ENCODE measurements at places on chromosomes 4 and X.

GRCh38 chrX:19659929-19660328 lies 144.6 kb upstream of the MAP3K15 start:
- no peak for DNase-seq

GRCh38 chrX:31099536-31100090 lies 27.8 kb upstream of the FTHL17 start:
- peak; percentile 21 for DNase-seq

DNA sequence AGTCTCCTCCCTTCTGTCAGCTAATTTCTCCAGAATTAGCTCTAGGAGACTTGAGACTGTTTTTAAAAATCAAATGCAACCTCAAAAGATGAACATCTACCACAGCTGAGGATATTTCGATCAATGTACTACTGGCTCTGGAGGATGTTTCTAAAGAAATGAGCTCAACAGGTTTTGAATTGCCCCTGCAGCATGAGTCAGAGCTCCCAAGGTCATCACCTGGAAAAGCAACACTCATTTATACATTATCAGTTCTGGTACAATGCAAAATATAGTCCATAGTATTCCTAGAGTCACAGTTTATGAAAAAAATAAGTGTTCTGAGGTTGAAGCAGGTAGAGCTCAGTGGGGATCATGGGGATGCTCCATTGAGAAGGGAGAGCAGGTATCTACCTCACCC lies 50.8 kb upstream of the MCF2 start:
- DNase-seq: no peak

DNA sequence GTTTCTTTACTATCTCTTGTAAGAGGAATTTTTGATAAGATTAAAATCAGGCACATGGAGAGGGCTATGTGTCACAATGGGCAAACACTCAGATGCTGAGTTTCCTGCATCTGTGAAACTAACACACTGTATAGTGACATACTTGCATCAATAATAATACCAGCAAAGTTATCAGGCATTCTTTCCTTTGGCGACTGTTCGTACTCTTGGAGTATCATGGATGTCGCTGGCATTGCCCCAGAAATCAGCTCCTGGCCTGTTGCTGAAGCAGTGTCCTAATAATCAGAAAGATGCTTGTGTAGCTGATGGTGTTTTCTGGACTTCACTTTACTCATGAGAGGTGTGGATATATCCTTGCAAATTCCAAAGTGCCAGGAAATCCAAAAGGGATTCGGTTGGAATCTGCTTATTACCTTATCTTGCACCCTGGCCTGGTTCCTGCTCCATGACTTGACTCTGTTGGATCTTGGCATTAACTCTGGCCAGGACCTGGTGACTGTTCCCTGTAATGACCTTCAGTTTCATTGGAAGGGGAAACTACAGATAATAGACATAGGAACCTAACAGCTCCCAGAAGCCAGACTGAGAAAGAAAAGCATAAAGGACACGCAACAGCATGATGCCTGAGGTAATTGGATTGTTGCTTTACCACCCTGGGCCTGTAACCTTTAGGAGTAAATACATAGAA lies 762.5 kb upstream of the GRIA3 start:
- DNase-seq: no peak

DNA sequence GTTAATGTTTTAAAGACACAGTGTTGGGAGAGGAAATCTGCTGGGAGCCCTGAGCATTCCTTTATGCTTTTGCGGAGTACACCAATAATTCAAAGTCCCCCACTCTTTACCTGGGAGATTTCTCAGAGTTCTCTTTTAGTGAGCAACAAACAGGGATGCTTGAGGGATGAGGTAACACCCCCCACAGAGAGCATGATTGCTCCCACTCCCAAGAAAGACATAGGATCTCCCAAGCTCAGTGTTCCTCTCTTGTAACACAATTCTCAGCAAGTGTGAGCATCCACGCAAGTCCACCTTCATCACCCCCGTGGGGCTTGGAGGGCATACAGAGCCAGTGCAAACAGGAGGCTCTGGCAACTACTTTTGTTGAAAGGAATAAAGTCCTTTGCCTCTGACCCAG lies 36.1 kb downstream of the GSPT2 start:
- DNase-seq: no peak

- no peak for DNase-seq
Observed at GRCh38 chr4:36747277-36748129, 466.1 kb downstream of the DTHD1 start.

GRCh38 chr4:89136525-89136924 lies 25.2 kb downstream of the TIGD2 start:
- DNase-seq: no peak

GRCh38 chrX:120311727-120312063 lies 434 bp upstream of the TMEM255A start:
- no peak for DNase-seq

- DNase-seq: no peak
Observed at GRCh38 chr4:175246941-175247340, 328.8 kb downstream of the ADAM29 start.

- no peak for DNase-seq
Observed at GRCh38 chr4:39715788-39716187, 17.9 kb downstream of the UBE2K start.

DNA sequence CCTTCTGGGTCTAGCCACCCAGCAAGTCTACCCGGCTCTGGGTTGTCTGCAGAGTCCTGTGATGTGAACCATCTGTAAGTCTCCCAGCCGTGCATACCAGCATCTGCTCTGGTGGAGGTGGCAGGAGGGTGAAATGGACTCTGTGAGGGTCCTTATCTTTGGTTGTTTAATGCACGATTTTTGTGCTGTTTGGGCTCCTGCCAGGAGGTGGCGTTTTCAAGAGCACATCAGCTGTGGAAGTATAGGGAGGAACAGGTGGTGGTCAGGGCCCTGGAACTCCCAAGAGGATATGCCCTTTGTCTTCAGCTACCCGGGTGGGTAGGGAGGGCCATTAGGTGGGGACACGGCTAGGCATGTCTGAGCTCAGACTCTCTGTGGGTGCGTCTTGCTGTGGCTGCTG lies 66.5 kb upstream of the ZFP42 start:
- DNase-seq: peak; percentile 61

DNA sequence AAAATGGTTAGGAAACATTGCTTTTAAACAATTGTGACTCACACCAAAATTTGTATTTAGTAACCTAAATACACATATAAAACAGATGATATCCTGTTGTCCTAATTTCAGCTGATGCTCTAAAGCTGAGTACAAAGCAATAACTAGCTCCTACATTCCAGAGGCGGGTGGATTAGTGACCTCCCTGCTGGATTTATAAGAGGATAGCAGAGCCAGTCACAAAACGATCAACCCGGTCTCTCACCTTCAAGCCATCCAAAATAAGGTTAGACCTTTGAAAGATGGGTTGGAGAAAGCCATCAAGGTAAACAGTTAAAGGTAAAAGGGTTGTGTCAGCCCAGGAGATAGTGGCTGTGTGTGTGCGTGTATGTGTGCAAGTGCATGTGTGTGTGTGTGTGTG lies 43.2 kb upstream of the SFRP2 start:
- no peak for DNase-seq

- no peak for DNase-seq
Observed at GRCh38 chrX:137848266-137848905, 282.5 kb downstream of the ZIC3 start.

- no peak for DNase-seq
Observed at GRCh38 chrX:41875142-41875541, 48.2 kb downstream of the CASK start.

DNA sequence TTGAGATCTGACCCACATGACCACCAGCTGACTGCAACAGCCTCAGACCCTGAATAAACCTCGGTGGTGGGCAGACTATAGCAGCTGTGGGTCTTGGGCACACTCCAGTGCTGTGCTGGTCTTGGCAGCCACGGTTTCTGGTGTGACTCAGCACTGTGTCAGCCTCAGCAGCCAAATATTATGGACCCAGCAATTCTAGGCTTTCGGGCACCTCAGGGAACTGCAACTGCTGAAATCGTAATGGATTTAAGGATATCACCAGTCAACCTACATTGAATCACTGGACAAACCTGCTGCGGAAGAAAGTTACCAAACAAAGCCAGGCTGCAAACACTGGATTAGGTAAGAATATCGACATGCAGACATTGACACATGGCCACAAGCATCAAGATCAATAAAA lies 10.5 kb upstream of the UBE2NL start:
- peak; percentile 19 for DNase-seq

GRCh38 chr4:187711586-187711985 lies 284.0 kb upstream of the ZFP42 start:
- DNase-seq: no peak

DNA sequence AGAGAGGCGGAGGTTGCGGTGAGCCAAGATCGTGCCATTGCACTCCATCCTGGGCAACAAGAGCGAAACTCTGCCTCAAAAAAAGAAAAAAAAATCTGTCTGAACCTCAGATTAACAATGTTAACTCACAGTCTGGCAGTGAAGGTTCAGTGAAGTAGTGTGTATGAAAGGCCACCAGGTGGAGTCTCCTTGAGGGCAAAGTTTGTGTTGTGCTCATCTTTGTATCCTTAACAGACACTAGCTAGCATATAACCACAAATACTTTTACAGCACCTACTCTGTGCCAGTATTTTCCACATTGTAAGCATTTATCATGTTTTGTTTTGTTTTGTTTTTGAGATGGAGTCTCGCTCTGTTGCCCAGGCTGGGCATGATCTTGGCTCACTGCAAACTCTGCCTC lies 46.0 kb upstream of the MGST2 start:
- DNase-seq: peak; percentile 36

DNA sequence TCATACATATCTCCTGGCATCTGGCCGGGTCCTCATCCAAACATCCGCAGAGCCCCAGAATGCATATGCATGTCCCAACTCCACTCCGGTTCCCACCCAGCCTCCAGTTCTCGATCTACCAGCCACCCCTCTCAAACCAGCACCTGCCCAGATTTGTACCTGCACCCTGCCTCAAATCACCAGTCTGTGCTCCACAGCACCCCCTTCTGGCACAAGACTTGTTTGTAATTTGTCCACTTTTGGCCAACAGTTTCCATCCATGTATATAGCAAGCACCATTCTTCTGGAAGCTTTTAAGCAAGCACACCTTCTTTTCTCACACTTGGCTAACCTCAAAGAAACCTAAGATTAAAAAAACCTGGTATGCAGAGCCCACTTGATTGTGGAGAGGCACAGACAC lies 644.1 kb downstream of the MID1IP1 start:
- no peak for DNase-seq

GRCh38 chr4:123462007-123462406 lies 65.4 kb downstream of the SPRY1 start:
- DNase-seq: no peak

GRCh38 chrX:17415242-17415810 lies 40.3 kb downstream of the NHS start:
- DNase-seq: no peak

DNA sequence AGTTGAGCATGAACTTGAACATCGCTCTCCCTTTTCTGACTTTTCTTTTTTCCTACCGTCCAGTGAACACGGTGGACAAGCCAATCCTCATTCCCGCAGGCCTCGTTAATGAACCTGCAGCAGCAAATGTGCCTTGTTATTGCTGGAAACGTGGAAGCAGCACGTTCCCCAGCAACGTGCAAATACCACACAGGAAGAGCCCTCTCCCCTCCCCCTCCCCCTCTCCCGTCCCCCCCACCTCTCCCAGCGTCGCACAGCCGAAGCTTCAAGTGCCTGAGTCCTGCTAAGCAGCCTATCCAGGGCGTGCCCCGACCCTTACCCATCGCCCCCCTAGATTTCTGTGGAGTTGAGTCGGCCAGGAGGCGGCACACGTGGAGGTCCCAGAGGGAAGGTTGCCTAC lies 219.9 kb downstream of the BCOR start:
- no peak for DNase-seq

DNA sequence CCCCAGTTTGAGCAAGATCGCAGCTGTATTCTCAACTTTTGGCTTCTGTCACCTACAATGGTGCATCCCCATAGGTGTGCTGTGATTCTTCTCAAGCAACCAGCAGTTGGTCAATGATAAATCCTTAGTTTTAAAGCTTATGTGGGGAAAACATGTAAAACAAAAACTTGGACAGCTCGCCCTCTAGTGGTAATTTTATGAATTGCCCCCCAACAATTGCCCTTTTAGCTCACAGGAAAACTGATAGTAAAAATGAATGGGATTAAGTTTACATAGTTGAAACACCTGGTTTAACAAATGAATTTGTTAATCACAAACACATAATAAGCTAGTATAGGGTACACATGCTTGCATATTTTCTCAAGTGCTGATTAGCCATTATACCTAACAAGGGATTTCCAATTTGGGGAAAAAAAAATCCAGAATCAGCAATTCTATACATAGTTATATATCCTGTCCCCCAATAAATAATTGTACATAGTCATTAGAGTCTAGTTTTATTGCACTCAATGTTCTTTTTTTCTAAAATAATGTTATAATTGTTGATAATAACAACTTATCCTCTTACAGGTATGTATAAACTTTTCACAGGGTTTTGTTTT lies 30.1 kb downstream of the TEX13A start:
- no peak for DNase-seq

DNA sequence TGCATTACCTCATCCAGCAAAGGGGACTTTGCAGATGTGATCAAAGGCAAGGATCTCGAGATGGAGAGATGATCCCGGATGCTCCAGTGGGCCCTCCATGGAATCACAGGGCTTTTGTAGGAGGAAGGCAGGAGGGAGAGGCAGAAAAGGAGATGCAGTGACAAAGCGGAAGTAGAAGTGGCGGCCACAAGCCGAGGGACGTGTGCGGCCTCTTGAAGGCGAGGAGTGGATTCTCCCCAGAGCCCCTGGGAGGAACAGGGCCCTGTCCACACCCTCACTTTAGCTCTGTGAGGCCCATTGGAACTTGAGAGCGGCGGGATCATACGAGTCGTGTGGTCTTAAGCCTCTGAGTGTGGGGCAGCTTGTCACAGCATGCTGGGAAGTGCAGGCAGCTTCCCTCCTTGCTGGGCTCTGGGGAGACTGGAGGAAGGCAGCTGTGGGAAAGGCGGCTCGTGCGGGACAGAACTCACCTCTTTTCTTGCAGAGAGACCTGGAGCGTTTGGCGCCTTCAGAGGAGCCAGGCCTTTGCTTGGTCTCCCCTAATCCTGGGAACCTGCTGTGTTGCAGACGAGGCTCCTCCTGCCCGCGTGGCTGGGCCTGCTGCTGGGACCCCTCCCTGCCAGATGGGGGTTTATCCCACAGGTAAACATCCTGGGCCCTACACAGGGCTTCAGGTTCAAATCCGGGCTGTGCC lies 10.2 kb downstream of the SH3TC1 start:
- DNase-seq: no peak

DNA sequence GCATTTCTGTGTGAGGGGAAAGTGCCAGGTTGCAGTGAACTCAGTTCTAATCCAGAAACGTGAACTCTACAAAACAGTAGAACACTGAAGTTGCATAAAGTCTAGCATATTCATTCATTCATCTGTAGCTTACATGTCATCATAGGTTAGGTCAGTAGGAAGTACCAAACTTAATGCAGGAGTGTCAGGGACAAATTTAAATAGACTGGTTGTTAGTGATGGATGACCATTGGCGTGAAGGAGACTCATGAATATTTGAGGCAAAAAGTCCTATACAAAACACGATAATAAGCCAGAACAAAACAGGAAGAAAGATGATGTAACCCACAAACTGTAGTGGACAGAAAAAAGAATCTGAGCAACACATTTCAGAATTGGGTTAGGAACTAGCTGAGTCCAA lies 592.8 kb upstream of the PCDH10 start:
- no peak for DNase-seq

GRCh38 chrX:111568354-111568753 lies 56.9 kb downstream of the SERTM2 start:
- DNase-seq: peak; percentile 51
